NCI-H187 treated with DMSO at 0.1 percent for 48 hours (cell line): ENCODE measurements at places on chromosomes 2 and 18.

- no peak for DNase-seq
Observed at GRCh38 chr18:41265047-41265446, 690.0 kb upstream of the PIK3C3 start.

- no peak for DNase-seq
Observed at GRCh38 chr2:206859330-206859739, 80.0 kb upstream of the CPO start.

GRCh38 chr18:58169472-58169871, 125.4 kb downstream of the NEDD4L start:
- no peak for DNase-seq

GRCh38 chr2:163081754-163082153, 243.2 kb upstream of the KCNH7 start:
- no peak for DNase-seq

GRCh38 chr2:188293601-188294351, 2.1 kb downstream of the GULP1 start:
- no peak for DNase-seq

- no peak for DNase-seq
Observed at GRCh38 chr18:50155406-50155805, 39.5 kb downstream of the MYO5B start.

- no peak for DNase-seq
Observed at GRCh38 chr2:99694331-99694730, 204.5 kb upstream of the REV1 start.

DNA sequence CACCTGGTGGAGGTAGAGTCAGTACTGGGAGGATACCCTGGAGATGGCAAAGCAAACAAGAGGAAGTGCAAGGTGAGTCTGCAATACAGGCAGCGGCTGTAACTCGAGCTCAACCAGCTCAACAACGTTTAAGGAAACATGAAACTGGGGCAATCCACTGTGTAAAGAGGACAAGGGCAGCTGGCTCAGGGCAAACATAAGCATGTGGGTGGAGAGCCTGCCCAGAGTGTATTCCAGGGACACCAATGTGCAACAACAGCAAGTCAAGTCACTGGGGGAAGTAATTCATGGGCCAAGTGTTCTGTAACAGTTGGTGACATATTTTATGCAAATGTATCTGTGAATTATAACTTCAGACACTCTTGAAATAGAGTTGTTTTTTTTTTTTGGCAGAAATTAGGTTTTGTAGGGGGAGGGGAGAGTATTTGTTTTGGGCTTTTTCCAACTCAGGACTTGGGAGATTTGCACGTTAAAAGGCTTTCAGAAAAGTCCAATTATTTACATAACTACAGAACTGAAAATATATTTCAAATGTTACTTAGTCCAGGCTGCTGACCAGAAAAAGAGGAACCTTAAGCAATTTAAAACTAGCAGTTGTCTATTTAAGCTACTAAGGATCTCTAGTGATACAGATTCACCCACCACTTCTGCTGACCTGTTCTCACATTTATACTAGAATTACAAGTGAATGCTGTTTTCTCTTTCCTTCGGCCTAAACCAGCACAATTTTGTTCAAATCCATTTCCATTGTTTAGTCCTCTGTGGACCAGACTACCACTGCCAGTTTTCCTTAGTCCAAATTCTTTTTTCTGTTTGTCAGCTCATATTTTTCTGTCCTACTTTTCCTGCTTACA, 18.6 kb downstream of the NRXN1 start:
- DNase-seq: peak; percentile 99

GRCh38 chr2:162000431-162000830, 73.6 kb downstream of the DPP4 start:
- DNase-seq: no peak

- peak; percentile 35 for DNase-seq
Observed at GRCh38 chr2:108128249-108128648, 111.5 kb upstream of the SULT1C3 start.

- DNase-seq: peak; percentile 86
Observed at GRCh38 chr2:8324901-8325300, 357.0 kb upstream of the ID2 start.

DNA sequence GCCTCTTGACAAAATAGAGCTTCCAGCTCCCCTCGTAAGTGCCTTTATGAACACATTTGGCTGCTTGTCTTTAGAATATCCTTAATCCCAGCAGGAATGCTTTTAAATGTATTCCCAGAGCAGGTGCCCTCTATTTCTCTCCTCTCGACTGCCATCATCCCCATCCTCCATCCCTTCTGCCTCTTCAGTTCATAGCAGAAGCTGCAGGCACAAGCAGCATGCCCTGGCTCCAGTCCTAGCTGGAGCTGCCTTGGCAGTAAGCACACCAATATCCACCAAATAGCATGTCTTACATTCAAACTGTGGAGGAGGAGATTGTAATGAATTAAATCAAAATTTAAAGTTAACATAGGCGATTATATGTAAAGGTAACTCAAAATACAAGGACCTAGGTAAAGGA, 891.3 kb upstream of the SLC39A10 start:
- DNase-seq: no peak

- DNase-seq: no peak
Observed at GRCh38 chr2:191560411-191560980, 117.4 kb upstream of the NABP1 start.

DNA sequence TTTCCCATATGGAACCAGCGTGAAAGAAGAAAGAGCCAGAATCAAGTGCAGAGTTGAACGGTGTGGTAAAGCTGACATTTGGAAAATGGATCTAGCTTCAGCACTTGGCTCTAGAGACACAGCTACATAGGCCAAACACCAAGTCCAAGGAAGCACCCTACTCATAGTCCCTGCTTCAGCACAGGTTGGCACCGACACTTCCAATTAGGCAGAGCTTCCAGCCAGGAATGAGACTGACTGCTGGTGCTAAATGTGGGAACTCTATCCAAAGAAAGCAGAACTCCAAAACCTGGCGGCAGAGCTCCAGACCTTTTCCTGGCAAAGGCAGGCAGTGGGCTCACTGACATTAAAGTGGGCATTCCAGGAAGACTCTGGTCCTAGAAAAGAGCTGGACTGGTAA, 125.4 kb upstream of the CTNNA2 start:
- DNase-seq: no peak

DNA sequence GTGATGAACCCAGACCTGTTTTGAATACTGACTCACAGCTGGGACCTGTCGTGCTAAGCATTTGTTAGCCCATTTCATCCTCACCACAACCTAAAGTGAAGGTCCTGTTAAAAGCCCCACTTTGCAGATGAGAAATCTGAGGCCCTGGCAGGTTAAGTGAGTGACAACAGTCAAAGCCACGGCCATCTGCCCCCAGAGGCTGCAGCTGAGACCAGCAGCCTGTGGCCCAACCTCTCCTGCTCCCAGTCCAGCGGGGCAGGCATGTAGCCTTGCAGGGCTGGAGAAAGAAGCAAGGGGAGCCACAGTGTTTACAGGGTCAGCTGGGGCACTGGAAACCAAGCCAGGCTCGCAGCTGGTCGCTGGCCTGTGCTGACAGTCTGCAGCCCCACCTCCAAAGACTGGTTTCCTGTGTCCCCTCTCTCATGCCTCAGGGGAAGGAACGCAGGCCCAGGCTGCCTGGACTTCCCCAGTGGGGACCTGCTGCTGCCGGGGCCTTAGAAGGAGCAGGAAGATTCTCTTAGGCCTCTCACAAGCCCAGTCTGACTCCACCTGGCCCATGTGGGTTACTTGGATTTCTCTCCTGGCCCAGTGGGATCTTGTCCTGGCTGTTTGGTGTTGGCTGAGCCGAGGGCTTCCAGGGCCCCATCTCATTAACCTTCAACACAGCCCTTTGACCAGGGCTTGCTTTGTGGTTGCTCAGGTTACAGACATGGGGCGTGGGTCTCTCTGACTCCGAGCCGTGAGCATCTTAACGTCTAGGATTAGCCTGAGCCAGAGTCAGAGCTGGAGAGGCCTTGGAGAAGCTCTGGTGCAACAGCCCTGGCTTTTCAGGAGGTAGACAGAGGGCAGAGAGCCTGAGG, 1.7 kb downstream of the INPP5D start:
- DNase-seq: no peak

- no peak for DNase-seq
Observed at GRCh38 chr18:8423051-8423557, 186.1 kb upstream of the RAB12 start.

DNA sequence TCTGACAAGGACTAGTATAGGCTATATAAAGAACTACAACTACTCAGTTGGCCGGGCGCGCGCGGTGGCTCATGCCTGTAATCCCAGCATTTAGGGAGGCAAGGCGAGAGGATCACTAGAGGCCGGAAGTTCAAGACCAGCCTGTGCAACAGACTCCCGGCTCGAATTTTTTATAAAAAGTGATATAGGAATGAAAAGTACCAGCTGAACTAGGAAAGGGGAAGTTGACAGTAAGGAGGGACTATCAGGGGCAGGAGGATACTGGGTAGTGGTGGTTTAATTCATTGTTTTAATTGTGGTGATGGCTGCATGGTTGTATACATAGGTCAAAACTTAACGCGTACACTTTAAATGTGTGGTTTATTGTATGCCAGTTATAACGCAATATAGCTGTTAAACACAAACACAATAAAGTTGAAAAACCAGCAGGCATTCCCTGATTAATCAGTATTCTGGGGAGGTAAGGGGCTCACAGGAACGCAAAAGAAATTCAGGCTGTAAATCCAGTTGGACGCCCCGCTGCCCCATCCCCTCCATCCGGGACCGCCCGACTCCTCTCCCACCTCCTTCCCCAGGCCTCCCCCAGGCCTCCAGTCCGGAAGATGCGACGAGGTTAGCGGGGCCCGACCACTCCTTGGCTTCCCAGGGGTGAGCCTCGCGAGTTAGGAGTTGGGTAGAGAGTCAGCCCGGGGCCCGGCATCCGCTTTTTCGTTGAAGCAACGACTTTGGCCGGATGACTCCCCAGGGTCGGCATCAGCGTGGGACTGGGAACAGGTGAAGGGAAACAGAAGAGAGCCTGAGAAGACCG, 746 bp upstream of the POLR1B start:
- no peak for DNase-seq

DNA sequence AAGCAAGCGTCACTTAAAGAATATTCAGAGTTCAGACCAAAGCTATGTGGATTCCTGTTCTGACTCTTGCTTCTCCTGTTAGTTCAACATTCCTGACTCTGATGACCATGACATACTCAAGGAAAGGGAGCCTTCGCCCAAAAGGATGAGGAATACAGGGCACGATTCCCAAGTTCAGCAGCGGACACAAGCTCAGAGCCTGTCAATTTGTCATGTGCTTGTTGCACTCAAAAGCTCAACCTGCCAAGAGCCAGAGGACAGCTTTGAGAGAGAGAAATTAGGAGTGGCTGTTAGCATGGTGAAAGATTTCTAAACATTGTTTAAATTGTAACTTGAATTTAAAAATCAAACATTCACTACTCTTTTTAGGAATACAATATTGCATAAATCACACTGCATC, 33.3 kb downstream of the APLF start:
- DNase-seq: no peak

GRCh38 chr2:84121-84520, 37.8 kb upstream of the FAM110C start:
- no peak for DNase-seq

- no peak for DNase-seq
Observed at GRCh38 chr2:24918326-24919036, 1.6 kb downstream of the ADCY3 start.

DNA sequence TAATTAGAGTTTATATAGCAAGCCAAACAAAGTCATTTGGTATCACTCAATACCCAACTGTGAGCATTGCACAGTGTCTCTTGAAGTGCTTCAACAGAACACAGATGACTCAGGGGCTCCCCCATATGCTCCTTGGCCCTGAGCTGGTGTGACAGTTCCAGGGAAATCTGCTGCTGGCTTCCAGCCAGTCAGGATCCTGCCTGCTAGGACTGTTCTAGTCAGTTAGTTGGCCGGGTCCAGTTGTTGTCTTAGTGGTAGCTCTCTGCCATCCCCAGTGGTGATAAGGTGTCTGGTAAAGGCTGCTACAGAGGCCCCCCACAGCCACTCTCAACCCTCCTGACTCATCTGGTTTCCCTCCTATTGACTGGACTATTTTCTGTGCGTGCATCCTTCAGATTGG, 100.3 kb downstream of the IRS1 start:
- DNase-seq: no peak

- DNase-seq: no peak
Observed at GRCh38 chr2:231015478-231015877, 19.6 kb downstream of the SPATA3 start.

DNA sequence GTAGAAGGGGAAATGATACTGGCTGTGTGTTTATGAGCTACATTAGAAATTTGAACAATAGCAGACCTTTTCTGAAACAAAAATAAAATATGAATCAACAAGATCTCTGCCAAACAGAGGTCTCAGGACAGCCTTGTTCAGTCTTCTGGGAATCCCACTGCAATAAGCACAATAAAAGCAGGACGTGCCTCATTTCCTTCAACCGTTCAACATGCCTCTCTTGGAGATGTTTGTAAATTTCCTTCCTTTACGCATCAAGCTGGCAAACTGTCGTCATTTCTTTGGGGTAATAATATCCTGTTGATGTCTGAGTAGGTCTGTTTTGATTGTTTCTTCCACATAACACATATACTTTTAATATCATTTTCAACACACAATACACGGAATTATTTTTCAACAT, 77.2 kb downstream of the TCF4 start:
- no peak for DNase-seq

DNA sequence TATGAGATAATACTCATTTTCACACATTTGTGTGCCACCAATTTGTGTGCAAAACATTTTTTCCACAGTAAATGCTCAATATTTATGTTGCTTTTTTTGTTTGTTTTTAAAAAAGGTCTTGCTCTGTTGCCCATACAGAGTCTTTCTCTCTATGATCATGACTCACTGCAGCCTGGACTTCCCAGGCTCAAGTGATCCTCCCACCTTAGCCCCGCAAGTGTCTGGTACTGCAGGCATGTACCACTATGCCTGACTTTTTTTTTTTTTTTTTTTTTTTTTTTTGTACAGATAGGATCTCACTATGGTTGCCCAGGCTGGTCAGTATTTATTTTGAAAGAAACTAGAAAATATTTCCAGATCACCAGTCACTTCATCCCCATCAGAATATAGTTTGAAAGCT, 297.8 kb upstream of the GYPC start:
- DNase-seq: no peak

DNA sequence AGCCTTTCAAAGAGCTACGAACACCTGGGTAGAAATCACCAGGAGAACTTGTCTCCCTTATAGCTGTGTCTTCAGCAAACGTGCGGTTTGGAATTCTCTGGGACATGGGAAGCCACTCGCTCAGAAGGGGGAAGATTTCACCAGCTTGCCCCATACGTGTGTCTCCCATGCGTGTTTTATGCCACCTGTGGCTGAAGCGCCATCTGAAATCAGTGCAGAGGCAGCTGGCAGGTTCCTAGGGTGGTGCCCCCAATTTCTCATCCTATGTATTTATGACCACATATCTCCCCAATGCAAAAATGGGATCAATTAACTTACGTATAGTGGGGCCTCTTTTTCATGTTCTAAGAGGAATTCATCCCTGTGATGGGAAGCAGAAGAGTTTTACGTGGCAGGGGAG, 81.6 kb downstream of the TPO start:
- DNase-seq: no peak
